H9 (cell line): ENCODE measurements at places on chromosomes 6 and 20.

GRCh38 chr6:3758842-3759144 is 7.3 kb upstream of the PXDC1 start:
- no peak for DNase-seq

GRCh38 chr6:84739866-84740208 is 24.6 kb downstream of the TBX18 start:
- DNase-seq, result no peak

DNA sequence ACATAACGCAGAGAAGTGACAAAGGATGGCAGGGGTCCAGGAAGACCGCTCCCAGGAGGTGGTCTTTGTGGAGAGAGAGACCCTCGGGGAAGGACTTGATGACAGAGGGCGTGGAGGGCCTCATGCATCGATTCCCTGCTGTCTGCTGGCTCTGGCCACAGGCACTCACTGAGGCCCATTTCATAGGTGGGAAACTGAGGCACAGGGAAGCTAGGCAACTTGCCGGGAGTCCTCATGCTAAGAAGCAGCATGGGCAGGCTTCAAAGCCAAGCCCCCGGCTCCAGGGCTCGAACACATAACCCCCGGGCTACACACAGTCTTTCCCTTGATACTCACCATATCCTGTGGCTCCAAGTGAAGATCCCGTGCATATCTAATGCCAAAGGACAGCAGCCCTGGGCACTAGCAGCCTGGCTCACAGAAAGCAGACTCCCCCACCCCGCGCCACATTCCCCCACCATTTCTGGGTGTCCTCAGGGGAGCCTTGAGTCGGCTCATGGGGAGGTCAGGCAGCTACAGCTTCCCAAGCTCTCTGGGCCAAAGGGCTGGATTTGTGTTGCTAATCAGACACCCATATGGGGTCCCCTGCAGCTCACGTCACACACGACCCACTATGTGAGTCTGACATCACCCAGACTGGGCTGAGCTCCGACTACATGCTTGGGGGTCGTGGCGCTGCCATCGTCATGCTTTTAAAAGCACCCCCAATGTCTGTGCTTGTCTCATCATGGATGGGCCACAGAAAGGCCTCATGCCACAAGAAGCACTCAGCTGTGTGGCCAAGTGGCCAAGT is 130.9 kb upstream of the PMEPA1 start:
- DNase-seq, result peak; percentile 20

GRCh38 chr20:47725248-47725973 is 59.9 kb downstream of the SULF2 start:
- peak; percentile 86 for DNase-seq

GRCh38 chr6:109472132-109472995 is 10.7 kb downstream of the ZBTB24 start:
- no peak for DNase-seq

DNA sequence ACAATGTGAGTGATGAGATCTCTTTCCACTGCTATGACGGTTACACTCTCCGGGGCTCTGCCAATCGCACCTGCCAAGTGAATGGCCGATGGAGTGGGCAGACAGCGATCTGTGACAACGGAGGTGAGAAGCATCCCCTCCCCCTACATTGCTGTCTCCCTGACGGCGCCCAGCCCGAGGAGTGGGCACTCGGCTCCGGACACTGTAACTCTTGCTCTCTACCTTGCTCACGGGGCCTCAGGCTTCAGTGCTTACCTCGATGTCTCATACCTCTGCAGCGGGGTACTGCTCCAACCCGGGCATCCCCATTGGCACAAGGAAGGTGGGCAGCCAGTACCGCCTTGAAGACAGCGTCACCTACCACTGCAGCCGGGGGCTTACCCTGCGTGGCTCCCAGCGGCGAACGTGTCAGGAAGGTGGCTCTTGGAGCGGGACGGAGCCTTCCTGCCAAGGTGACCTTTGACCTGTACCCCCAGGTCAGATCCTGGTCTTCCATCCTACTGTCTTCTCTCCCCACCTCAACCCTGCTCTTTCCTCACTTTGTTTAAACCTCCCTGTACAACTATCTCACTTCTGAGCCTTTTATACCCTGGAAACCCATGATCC is 1.3 kb downstream of the CFB start:
- no peak for DNase-seq

- no peak for DNase-seq
Measured at GRCh38 chr20:18743665-18744440, 69.7 kb upstream of the SCP2D1 start.

DNA sequence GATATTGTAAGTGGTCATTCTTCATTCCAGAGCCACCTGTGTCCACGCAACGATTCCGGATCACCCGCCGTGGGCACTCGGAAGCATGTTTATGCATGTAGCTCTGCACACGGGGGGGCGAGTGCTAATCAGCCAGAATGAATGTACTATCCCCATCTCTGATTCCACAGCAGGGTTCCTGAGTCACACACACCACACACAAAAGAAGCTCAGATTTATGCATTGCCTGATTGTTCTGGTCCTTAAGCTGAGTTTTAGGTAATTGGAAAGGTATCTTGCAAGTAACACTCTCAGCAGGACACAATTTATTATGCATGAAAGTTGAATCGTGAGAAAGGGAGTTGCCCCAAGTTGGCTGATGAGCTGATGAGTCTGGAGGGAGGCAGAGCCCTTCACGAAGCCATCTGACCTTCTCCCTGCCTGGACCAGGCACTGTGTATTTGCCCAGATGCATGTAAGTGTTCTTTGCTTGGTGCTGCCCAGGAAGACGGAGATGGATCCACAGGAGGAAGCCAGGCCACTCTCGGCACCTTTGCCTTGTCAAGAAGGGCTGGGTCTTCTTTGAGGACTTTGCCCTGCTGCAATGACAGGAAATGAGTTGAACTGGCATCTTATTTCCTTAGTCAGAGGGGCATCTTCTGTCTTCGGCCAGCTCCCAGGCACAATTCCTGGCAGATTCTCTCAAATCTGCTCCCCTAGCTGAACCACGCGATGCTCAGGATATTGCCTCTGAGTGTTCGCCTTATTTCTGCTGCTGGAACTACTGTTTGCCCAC is 141.1 kb downstream of the SYNDIG1 start:
- no peak for DNase-seq
